ENCODE measurements at places on chromosomes 5 and 9. TPM values are rescaled to one million over a fixed set of nuclear protein-coding genes. Genes with fewer than 3 reads are reported as not detected.

SPINK7 gene
- not detected for total RNA-seq

GCNT1 gene
- total RNA-seq = 5.8 TPM

DNA sequence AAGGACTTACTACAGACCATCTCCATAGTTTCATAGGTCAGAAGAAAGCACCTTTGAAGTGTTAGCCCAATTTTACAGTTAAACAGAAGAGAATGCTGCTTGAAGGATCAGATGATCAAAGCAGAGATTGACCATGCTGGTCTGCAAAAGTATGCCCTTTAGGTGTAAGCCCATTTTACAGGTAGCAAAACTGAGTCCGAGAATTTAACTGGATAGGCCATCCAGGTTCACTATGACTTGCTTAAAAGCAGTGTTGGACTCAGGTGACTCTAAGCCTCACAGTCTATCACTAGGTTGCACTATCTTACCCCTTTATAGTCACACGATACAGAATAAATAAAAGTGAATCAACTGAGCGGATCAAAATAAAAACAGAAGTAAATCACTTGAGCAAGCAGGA lies 212.7 kb downstream of the DCP2 start:
- no peaks in the 10 kb centered on the region for H3K27me3 ChIP-seq
- no peak for DNase-seq
- no peak overlapping the region for H3K4me3 ChIP-seq
- no peaks in the 10 kb centered on the region for H3K36me3 ChIP-seq
- H3K4me1 ChIP-seq = no peaks in the 10 kb centered on the region

SLC4A9 gene
- 0.49 TPM for total RNA-seq

DNA sequence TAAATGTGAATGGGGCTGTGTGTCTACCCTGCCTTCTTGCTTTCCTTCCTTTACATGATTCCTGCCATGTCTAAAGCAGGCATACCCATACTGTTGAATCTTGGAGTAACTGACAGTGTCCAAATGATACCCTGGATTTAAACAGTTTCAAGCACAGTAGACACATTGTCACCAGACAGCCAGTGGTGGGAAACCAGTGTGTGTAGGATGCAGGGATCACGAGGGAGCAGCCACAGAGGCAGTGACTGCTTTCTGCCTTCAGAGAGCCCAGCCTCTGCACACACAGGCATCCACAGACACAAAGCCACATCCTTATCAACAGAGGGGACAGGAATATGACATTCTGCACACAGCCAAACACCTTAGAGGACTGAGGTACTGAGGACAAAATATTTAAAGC lies 184.2 kb upstream of the TBCA start:
- no peak for DNase-seq
- H3K4me3 ChIP-seq = no peak overlapping the region
